ENCODE measurements at places on chromosomes 3 and 15. TPM values are rescaled to one million over a fixed set of nuclear protein-coding genes. Genes with fewer than 3 reads are reported as not detected.

DNA sequence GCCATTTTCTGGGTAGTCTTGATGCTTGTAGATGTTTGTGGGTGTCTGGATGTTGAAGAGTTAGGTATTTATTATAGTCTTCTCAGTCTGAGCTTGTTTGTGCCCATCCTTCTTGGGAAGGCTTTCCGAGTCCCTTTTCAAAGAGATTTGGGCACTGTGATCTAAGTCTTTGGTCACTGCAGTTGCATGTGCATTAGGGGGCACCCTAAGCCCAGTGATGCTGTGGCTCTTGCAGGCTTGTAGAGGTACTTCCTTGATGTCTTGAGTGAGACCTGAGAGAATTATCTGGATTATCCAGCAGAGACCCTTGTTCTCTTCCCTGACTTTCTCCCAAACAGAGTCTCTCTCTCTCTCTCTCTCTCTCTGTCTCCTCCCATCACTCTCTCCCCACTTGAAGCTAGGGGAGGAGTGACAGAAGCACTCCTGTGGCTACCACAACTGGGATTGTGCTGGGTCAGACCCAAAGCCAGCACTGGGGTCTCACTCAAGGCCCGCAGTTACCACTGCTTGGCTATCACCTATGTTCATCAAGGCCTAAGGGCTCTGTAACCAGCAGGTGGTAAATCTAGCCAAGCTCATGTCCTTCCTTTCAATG lies 68.5 kb downstream of the TMCO5A start:
- peak; percentile 88 for DNase-seq

GRCh38 chr15:85582131-85583079 lies 202.0 kb downstream of the AKAP13 start:
- no peak for DNase-seq

DNA sequence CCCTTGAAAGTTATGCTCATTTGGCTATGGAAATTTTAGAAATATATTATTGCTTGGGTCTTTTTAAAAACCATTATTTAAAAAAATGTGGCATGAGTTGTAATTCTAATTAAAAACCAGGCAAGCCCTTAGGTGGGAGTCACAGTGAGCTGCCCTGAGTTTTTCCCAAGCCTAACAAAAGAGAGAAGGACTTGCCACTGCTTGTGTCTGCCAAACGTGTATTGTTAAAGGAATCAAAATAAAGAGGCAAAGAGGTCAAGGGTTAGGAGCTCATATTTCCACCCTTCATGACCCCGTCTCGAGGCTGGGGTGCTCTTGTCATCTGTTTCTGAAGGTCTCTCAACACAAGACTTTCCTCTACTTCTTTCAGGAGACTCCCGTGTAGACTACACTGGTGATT lies 321.1 kb downstream of the ZIC1 start:
- DNase-seq: no peak

GRCh38 chr15:64780600-64781156 lies 5.3 kb upstream of the RBPMS2 start:
- no peak for DNase-seq

DNA sequence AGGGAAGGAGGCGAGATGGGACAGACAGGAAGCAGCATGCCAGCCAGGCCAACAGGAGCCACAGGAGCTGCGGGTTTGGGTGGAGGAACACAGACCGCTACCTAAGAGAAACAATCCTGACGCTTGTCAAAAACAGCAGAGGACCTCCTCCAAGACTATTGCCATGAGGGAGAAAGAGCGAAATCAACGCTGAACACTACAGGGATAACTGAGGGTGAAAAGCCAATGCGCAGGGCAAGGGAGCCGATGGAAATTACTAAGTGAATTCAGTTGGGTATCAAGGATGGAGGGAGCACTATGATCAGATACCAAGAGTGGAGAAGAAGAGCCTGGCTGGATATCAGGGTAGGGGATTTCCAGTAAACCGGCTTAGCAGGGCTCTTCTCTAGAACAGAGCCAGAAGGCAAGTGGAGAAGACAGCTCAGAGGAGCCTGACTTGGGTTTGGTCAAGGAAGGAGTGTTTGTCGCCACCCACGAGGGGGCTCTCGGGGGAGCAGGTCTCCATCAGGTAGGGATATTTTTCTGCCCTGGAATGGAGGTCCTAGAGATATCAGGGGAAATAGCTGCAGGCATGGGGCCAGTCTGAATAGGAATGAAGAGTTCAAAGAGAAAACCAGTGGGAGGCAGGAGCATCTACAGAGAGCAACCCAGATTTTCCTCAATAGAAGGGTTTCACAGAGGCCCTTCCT lies 48.4 kb downstream of the SLC41A3 start:
- DNase-seq: no peak

The PODXL2 gene
- total RNA-seq: 62.1 TPM

The NUP210 gene
- 87.7 TPM for total RNA-seq

Data from Karpas-422 (cell line).